CD8-positive, alpha-beta memory T cell (primary cell): ENCODE measurements at places on chromosomes 1 and 21. TPM values are rescaled to one million over a fixed set of nuclear protein-coding genes. Genes with fewer than 3 reads are reported as not detected.

CDKN2C gene
- 6.6 TPM for total RNA-seq

GRCh38 chr1:21822349-21822748 is 10.3 kb downstream of the LDLRAD2 start:
- no peak for DNase-seq

CYP4A11 gene
- total RNA-seq = not detected

DNA sequence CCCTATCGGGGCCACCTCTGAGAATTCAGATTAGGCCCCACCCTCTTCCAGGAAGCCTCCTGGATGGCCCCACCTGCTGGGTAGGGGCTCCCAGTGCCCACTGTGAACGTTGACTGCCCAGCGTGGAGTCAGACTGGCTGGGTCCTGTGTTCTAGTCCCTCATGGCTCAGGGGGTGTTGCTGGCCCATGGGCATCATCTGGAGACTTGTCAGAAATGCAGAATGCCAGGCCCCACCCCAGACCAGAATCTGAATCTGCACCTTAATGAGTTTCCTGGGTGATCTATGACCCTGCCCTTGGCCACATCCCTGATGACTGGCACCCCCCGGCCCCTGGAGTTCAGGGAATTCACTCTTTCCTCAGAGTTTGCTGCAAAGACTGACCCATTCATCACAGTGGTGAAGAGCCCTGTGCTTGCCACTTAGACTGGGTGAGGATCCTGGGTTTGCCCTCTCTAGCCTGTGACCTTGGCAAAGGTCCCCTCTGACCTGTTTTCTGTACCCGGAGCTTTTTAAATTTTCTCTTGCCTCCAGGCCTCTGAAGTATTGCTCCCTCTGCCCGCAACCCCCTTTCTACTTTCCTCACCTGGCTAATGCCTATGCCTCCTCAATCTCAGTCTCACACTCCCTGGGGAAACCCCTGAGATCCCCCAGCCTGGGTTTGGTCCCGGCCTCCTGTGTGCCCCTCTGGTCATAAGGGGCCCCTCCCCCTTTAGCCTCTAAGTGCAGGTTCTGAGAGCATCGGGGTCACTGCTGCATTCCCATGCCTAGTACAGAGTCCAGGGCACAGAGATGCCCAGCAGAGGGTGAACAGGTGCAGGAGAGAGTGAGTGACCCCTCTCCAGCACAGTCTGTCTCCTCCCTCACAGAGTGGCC is 184.2 kb downstream of the MATN1 start:
- DNase-seq = no peak

S100A10 gene
- total RNA-seq = 279 TPM

DNA sequence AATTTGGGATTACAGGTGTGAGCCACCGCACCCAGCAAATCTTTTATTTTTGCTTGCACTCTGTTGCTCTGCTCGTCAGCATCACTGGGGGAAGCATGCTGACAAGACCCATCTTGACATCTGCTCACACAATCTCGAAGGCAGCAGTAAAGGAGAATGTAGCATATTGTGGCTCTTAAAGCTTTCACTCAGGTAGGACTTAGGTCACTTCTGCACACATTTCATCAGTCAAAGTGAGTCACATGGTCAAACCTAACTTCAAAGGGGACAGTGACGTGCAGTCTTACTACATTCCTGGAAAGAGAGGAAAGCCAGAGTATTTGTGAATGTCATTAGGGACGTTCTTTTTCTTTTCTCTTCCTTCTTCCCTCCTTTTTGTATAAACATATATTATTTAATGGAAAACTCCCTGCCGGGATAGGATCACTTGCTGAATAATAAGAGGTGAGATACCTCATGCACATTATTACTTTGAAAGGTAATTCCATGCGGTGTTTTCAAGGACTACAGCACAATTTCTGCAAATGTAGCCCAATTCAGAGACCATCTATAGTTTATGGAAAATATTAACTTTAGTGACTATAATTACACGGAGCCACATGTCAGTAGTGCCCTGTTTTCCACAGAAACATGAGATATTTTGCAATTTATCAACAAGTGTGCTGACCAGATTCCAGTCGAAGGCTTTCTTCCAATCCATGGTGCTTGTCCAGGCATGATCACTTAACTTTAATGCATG is 19.3 kb upstream of the ACBD6 start:
- DNase-seq = no peak

GRCh38 chr1:72442262-72442661 is 159.9 kb upstream of the NEGR1 start:
- no peak for DNase-seq

DNA sequence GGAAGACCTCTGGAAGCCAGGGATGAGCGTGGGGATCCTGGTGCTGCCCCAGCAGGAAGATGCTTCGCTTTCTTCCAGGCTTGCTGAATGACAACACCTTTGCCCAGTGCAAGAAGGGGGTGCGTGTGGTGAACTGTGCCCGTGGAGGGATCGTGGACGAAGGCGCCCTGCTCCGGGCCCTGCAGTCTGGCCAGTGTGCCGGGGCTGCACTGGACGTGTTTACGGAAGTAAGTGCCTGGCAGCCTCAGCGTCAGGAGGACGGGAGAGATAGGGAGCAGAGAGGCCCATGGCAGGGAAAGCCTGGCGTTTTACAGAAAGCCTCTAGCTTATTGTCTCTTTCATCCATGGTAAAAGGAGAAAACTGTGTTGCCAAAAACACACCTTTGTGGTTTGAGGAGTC is 23.5 kb downstream of the PHGDH start:
- DNase-seq = no peak

TLCD4 gene
- total RNA-seq = 0.04 TPM

GRCh38 chr1:18707696-18708257 is 77.1 kb downstream of the PAX7 start:
- no peak for DNase-seq

DNA sequence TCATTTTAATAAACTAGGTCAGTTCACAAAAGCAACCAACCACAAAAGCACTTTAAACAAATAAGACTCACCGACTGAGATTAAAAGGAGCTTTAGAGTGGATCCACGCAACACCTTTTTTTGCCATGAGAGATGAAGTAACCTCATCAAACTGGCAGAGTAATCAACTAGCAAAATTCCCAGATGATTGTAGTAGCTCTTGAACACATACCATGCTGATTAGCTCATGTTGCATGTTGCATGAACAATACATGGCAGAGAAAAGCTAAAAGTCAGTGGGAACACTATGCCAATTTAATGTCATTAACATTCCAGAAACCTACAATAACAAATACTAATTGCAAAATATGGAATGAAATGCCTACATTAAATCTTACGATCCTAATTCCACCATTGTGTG is 4.1 kb downstream of the WARS2 start:
- no peak for DNase-seq

DNA sequence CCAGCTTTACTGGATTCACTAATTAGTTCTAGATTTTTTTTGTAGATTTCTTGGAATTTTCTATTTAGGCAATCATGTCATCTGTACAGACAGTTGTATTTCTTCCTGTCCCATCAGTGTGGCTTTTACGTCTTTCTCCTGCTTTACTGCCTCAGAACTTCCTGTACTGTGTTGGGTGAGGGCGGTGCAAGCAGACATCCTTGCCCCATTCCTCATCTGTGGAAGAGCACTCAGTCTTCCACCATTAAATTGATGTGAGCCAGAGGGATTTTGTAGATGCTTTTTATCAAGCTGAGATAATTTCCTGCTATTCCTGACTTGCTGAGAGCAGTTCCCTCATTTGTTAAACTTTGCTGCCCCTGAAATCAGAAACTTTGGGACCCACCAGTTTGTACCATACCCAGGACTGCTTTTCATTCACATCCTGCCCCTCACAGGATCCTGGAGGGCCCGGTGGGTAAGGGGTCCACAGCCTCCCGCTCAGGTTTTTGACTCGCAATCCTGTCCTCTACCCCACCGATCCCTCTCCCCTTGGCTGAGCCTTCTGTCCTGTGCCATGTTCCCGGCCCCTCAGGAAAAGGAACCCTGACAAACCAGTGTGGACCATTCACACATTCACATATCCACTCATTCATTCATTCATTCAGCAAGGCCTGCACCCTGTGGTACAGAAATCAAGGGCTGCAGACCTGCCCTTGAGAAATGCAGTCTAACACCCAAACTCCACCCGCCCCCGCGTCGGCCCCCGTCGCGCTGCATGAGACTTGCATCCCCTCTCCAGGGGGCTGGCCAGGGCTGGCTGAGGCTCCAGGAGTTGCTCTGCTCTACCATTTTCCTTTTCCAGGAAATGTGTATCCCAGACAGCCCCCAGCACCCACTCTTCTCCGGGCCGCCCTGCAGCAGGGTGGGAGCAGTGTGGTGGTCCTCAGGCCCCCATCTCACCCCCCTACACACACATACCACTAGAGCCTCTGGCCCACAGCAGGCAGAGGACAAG is 246.5 kb upstream of the VAMP3 start:
- DNase-seq = no peak

- DNase-seq = no peak
Observed at GRCh38 chr1:14926229-14926628, 227.3 kb upstream of the TMEM51 start.

DNA sequence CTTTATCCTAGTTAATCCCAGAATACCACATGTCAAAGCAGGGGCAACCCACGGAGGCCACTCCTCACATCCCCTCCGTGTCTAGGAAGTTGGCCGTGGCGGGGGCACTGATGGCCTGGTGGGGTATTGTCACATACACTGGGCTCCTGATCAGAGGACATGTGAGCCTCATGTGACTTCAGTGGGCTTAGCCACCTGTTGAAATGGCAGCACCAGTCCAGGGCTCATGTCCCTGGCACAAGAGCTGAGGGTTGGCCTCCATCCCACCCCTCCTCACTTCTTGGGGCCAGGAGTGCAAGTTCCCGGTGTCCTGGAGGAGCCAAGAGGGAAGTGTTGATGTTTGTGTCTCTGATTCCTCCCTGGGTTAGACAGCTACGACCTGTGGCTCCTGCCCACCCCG is 313.4 kb downstream of the CAMTA1 start:
- DNase-seq = no peak

GRCh38 chr1:63911049-63911448 is 137.2 kb downstream of the ROR1 start:
- DNase-seq = no peak

ASCL5 gene
- total RNA-seq = 0.22 TPM

- DNase-seq = no peak
Observed at GRCh38 chr1:182811975-182812722, 22.6 kb downstream of the NPL start.

GRCh38 chr1:169305356-169305755 is 62.2 kb downstream of the NME7 start:
- DNase-seq = no peak
